ENCODE measurements at places on chromosomes 13 and 19.

DNA sequence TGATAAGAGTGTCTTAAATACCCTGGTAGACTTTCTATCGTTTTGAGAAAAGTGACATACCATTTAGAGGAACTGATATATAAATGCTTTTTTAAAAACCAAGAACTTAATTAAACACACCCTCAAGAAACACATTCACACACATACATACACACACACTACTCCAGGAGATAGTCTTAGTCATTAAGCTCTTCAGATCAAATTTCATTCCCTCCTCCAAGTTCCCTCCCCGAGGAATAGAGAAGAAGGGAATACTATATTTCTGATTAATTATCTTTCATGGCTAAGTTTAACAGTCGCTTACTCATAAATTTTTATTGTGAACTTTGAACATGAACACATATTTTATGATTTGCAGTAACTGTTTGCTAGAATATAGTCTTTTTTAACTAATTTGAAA is 1109.5 kb downstream of the SLITRK1 start:
- no peak for DNase-seq

DNA sequence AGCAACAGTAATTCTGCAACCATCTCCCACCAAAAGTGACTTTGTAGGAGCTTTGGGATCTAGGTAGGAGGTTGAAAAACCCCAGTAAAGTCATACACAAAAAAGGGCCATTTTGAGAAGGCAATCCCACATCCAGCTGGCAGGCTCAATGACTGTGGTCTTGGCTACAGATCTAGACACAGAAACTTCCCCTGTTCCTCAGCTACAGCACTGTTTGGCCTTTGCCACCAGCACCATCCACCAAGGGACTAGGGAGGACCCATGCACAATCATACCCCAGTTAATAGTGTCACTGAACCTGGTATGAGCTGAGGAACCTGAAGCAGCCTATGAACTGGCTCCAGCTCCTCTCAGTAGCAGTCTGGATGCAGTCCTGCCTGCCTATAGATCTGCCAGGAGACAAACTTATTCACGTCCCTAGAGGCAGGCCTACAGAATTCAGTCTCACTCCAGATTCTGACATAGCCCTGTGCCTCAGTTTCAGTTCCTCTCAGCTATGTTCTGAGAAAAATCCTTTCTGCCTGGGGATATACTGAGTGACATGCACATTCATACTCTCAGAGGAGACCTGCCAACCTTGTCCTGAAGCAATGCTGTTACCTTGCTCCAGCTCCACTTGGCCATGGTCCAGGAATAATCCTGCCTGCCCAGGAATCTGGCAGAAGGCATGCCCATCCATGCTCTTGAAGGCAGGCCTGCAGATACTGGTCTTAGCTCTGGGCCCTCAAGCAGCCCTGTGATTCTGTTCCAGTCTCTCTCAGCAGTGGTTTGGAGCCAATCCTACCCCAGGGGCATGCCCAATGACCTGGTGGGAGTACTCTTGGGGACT is 2048.3 kb upstream of the PCDH20 start:
- no peak for DNase-seq

DNA sequence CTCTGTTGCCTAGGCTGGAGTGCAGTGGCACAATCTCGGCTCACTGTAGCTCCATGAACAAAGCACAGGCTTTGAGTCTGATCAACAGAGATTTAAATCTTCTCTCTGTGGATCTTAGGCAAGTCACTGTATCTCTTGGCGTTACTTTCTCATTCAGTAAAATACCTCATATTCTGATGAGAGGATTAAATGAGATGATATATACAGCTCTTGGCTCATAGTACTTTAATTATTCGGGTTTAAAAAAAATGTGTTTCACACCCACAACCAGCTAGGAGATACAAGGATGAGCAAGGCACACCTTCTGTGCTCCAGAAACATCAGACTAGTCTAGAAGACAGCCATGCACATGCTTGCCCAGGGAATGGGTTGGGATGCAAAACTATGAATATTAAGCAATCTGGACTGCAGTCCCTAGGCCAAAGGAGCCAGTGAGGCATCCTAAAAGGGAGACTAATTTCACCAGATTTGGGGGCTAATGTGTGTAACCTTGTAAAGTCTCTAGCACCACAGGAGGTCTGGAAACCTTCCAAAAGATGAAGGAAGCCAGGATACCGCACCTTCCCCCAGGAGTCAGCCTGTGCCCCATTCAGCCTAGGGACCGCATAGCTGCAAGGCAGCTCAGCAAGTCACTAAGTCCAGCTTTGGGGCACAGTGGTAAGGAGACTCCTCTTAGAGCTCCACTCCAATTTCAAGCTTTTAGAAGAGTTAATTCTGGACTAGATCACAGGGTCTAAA is 2.5 kb downstream of the VPS36 start:
- DNase-seq, result no peak

GRCh38 chr13:21753117-21753729 is 82.3 kb downstream of the FGF9 start:
- DNase-seq, result no peak

- no peak for DNase-seq
These were observed 3.2 kb downstream of the STX10 start for GRCh38 chr19:13146763-13147563.

GRCh38 chr13:98443329-98443728 is 133.6 kb downstream of the STK24 start:
- DNase-seq, result no peak

DNA sequence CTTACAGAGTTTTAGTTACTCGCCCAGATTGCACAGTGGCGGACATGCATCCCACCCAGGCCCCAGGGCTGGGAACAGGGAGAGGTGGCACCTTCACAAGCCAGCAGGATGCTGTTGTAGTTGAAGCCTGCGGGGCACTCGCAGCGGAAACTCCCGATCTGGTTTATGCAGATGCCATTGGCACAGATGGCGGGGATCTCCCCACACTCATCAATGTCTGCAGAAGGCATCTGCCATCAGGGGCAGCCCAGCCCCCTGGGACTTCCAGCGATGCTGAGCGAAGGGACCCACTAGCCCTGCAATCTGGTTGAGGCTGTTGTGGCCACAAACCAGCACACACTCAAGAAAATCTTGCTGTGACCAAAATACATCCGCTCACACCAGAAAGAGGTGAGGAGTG is 44.6 kb downstream of the CCL25 start:
- DNase-seq, result no peak

DNA sequence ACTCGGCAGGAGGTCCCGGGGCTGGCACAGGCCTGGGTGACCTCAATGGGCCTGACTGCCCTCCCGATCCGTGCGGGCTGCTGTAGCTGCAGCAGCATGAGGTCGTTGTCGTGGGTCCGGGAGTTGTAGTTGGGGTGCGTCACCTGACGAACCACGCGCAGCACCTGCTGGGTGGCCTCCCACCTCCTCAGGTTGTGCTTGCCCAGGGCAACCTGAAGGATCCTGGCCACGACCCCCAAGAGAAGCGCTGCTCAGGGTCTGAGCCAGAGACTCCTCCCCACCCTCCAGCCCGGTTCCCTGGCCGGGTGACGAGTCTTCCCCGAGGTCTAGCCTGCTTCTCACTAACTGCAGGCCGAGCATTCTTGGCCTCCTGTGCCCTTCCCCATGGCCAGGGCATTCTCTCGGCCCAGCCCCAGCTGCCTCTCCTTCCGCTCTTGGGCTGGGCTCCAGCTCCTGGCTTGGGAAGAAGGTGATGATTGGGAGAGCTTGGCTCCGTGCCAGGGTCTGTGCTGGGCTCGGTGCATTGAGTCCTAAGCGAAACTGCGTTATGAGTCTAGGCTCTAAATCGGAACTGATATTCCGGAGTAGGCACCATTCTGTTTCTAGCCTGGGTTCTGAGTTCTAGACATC is 3.1 kb downstream of the KLK14 start:
- no peak for DNase-seq

DNA sequence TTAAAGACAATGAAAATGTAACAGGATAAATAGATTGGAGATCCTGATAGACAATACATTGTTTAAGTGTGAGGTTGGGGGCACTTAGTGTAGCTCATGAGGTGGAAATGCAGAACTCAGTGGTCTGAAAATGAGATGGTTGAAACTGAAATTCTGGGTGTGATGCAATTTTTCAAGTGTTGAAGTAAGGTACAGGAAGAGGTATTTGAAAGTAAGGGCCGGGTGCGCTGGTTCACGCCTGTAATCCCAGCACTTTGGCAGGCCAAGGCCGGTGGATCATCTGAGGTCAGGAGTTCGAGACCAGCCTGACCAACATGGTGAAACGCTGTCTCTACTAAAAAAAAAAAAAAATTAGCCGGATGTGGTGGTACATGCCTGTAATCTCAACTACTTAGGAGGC is 113.0 kb downstream of the UFM1 start:
- DNase-seq, result no peak

DNA sequence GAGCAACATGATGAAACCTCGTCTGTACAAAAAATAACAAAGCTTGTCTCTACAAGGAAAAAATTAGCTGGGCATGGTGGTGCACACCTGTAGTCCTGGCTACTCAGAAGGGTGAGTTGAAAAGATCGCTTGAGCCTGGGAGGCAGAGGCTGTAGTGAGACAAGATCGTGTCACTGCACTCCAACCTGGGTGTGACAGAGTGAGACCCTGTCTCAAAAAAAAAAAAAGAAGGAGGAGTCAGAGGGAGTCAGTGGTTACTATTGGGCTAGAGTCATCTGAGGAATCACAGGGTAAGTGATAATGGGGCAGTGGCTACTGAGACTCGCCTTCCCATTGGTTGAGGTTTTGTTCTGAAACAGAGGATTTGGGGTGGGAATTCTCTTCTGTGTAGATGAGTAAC is 1.9 kb upstream of the GPI start:
- no peak for DNase-seq

- DNase-seq, result no peak
These were observed 14.3 kb downstream of the CLPTM1 start for GRCh38 chr19:44969437-44969836.

DNA sequence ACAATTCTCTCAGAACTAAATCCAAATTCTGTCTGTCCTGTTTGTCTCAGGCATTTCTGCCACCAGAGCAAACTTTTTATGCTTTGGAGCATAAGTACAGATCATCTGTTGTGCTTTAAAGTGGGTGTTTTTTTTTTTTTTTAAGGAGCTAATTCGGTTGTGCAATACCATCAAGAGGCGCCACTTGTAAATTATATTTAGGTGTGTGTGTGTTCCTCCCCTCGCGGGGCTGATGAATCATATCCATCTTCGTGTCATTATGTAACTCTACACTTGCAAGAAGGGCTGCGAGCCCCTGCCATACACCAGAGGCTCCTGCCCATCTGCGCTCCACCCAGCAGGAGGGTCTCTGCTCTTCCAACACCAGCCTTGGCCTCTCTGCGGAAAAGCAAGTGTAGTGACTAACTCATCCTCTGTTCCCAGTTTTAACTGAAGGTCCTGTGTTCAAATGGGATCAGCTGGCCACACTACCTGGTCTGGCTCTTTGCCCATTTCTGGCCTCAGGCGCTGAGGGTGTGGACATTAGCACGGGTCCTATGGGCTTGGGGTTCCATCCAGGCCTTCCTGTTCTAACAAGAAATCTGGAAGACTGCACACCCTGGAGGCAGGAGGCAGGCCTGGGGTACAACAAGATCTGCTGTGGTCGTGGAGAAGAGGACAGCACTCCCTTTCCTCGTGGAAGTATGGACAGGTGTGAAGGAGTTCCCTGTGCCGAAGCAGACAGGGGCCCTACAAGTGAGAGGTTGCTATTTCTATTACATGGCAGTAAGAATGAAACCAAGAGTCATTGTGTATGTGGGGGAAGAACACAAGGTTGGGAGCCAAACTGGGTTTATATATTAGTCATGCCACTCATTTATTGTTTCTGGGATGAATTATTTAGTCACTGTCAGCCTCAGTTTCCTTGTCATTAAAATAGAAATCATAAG is 96.1 kb upstream of the MBNL2 start:
- DNase-seq, result peak; percentile 49

GRCh38 chr19:14028901-14029300 is 953 bp downstream of the RLN3 start:
- no peak for DNase-seq

GRCh38 chr19:52922841-52923777 is at the start of gene ZNF888:
Gene ZNF888 (minus strand): TSS chr19:52923428. CDS start chr19:52917873, 5,555 bp downstream.
- peak; percentile 98 for DNase-seq

DNA sequence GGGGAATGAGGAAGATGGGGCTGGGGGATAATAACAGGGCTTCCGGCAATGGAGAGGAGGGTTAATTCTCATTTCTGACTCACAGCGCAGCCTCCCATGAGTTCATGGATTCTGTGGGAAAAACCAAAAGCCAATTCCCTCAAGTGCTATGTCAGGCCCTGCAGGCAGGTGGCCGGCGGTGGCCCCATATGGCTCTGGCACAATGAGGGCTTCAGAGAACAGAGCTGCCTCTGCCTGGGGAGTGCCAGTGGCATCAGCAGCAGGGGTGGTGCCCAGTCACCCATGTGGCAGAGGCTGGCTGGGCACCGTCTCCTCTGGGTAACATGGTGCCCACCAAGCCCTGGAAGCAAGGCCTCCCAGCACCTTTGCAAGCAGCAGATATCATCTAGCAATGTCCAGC is 69.1 kb downstream of the ALOX5AP start:
- peak; percentile 77 for DNase-seq

DNA sequence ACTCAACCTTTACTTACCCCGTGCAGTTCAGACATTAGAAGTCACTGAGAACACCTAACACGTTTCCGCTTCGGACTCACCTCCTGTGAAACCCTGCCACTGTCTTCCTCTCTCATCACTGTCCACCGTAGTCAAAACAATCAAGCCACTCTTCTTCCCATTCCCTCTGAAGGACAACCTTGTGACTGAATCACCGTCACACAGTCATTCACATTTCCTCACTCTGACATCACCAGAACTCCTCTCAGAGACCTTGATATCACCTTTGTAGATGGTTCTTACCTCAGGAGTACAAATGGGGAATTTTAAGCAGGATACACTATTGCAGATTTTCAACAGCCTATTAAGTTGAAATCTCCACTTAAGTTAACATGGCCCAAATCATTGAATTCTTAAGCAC is 1.3 kb upstream of the KBTBD6 start:
- no peak for DNase-seq

DNA sequence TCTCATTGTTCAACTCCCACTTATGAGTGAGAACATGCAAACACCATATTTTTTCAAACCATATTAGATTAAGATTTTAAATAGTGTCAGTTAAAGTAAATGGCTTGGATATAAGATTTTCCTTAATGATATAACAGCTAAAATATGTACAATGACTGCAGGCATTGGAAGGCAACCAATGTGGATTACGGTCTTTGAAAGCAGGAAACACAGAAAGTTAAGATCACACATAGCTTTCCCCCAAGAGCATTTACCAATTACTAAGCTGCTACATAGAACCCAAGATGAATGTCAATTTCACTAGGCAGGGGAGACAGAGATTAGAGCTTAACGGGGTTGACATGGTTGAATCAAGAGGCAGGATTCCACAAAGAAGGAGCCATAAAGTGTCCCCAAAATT is 173.2 kb upstream of the TRPC4 start:
- no peak for DNase-seq

All from HT-29 (cell line).